DMS79 (cell line): ENCODE measurements at places on chromosomes 5 and 9.
A peak's percentile ranks its signal among the peaks of the same experiment; 100 is the strongest.

DNA sequence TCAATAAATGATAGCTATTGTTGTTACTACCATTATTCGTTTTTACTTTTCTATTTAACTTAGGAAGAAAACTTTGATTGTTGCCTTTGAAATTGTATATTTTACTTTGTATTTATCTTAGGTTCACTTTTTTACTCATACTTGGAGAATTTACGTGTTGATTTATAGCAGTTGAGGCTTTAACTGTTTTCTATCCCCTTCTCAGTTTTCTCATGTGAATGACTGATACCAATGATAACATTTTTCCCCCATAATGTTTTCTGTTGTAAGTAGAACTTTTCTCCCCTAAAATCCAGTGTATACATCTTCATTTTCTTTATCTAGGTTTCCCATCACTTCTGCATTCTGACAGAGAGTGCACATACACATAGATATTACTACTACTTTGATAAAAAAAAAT is 54.4 kb downstream of the FSD1L start:
- no peak for DNase-seq

DNA sequence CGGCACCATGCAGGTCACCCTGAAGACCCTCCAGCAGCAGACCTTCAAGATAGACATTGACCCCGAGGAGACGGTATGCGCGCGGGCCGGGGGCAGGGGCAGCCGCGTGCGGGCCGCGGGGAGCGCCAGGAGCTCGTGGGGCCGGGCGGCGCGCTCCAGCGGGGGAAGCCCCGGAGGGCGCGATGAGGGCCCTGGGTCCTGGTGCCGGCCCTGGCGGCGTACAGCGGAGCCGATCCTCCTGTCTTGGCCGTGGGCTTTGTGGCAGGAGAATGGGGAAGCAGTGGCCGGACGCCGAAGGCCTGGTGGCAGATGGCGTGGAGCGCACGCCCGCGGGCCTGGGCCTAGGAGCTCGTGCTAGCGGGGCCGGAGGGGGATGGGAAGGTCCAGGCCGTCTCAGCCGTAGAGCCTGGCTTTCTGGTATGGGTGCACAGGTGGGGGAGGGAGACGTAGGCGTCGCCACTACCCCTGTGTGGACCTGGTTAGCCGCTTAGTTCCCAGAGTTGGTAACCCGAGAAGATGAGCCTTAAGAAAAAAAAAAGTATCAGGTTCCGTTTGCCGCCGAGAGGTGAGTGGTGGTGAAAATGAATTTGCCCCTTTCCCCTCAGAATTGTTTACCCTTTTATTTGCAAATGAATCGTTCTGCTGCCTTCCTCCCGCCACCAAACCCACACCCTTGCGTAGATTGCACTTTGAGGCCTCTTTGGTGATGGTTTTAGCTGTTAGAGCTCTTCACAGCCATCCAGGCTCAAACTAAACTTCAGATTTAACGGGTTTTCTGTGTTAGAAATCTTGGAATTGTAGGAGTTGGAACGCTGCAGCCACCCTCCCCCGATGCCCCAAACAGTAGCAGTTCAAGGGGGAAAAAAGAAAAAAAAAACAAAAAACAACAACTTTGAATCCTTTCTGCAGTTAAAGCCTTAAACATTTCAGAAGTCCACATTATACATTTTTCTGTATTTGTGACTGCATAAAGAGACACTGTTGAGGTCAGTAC is 841 bp downstream of the RAD23B start:
- peak; percentile 12 for DNase-seq

GRCh38 chr5:172280929-172281328 is 2.6 kb downstream of the UBTD2 start:
- no peak for DNase-seq

GRCh38 chr9:5557606-5558587 is 47.6 kb downstream of the PDCD1LG2 start:
- no peak for DNase-seq

GRCh38 chr5:172644266-172644665 is 3.2 kb downstream of the NEURL1B start:
- no peak for DNase-seq

- no peak for DNase-seq
These were observed 1.1 kb upstream of the ADAMTS2 start for GRCh38 chr5:179346401-179346800.

DNA sequence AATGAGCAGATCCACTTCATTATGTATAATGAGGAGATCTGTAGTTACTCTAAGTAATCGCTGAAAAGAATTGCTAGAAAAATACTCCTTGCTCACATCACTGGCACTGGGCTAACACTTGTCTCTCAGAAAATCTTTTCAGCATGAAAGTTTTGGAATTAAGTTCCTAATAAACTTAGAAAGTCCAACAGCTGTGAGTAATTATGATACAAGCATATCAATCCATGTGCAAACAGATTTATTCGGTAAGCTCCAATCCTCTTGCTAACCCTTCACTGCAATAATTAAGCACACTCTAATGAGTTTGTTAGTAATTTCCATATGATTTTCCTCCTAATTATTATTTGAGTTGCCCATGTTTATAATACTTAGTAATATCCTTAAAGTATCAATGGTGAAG is 652.6 kb upstream of the WWC1 start:
- DNase-seq: no peak
